ENCODE measurements at places on chromosomes 5 and 9.

DNA sequence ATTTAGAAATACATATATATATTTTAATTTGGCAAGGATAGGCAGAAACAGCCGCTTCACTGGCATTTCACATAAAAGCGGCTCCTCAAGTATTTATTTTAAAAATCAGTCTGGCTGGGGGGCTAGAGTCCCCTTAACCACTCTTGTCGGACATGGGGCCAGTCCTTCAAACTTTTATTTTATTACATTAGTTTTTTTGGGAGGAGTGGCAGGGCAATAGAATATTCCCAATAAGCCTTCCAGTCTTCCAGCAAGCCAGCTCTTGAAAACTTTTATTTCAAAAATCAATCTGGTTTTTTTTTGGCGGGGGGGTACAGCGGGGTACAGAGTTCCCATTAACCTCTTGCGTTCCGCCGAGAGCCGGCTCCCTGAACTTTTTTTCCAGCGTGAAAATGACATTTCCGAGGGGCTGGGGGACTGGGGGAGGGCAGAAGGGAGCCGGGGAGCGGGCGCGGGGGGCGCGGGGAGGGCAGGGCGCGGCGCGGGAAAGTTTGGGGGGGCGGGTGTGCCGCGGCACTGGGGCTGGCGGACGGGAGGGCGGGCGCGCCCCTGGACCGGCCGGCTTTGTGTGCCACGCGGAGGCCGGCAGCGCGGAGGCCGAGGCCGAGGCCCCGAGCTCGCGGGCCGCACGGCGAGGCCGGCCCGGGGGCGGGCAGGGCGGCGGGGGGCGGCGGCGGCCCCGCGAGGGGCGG, 504 bp upstream of the ZNF618 start:
- DNase-seq: no peak

DNA sequence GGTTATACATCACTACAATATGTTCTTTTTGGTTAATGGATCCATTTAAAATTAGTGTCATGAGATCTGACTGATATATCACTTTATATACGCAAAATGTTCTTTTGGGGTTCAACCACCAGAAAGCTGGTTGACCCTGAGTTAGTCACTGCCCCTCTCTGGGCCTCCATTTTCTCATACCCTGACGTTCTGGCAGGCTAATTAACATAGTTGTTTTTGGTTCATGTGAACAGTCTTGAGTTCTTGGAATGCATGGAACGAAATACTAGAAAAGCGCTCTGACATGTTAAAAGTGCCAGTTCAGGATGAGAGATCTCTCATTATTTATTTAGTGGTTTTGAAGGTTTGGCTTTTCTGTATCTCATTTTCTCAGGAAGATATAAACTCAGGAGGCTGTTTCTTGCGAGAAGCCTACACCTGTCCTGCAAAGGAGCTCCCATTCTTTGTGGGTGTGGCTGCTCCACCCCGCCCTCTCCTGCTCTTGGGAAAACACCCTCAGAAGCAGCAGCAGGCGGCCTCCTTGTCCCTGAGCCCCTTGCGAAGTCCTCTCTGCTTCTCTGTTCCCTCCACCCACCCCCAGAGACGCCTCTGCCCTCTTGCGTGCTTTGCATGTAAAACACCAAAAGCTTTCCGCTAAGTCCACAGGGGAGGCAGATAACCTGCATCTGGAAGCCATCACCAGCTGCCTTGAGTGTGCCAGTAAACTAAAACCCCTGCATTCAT, 302.4 kb upstream of the PANK3 start:
- DNase-seq: no peak

DNA sequence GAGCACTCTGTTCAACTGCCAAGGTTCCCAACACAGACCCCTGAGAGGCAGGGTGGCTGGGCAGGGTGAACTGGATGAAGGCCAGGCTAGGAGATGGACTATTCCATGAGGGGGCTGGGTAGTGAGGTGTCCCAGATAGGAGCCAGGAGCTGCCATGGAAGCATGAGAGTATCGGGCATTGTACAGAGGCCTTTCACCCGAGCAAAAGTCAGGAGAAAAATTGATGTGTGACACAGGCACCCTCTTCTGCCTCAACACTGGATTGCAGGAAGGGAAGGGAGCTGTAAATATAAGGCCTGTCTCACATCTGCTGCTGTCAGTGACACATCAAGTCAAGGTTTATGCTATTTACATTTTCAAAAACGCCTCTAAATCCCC, 74.6 kb downstream of the UBAP1 start:
- no peak for DNase-seq

DNA sequence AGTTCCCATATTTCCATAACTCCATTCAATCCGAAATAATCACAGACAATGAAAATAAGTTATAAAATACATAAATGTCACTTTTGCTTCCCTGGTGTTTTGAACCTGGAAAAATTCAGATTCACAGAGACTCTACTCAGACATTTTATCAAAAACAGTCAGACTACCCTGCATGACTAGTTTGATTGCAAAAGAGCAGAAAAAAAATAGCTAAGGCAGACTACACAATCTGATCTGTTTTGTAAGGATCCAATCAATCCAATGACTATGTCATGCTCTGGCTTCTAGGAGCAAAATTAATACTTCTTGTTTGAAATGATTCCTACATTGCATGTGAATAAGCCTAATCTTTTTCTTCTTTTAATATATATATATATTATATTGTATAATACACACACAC, 1262.6 kb downstream of the EFNA5 start:
- DNase-seq: no peak

GRCh38 chr9:17994695-17995425, 416.0 kb downstream of the SH3GL2 start:
- DNase-seq: no peak

DNA sequence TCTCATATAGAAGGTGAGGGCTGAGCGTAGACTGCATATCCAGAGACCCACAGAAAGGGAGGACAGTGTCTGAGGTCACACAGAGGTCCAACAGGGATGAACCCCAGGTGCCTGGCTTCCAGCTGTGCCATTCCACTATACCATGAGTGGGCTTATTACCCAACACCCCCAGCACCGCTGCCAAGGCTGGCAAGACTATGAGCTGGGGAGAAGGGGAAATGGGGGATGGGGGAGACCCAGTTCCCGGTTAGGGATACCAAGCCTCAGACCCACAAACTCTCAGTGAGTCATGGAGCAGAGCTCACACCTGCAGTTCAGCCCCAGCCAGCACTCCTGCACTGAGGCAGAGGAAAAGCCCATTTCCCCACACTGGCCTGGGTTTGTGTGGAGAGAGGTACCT, 106.4 kb downstream of the PSD2 start:
- no peak for DNase-seq

DNA sequence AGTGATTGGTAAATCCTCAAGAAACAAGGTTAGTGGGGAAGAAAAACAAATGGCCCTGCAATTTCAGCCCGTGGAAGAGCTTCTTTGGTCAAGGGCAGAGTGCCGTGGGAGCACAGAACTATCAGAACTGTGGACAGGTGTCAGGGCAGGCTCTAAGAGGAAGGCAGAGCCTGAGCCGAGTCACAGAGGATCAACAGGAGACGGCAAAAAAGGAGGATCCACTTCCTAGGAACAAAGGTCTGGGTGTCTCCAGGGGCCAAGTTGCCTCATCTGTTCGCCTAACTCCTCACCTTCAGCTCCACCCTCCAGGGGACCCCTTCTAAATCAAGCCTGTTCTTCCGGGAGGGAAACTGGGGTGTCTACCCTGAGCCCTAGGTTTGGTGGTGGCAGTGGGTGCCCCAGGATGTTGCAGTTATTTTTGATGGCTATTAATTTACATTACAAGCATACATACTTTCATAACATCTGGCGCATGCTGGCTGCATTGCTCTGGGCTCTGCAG, 88.0 kb downstream of the FEM1C start:
- no peak for DNase-seq
